ENCODE measurements at places on chromosomes 4 and X.

DNA sequence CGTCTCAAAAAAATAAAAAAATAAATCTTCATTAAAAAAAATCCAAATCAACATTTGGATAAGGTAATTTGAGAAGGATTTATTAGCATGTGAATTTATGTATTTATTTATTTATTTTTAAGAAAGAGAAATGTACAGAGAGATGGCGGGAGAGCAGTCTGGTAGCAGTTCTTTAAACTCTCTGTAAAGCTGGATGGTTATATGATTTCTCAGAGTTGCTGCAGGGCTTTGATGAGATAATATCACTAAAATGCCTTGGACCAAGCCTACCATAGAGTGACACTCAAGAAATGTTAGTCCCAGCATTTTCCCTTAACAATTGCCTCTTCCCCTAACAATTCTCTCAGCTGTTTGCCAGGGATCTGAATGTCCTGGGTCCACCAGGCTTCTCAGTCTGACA lies 103.4 kb upstream of the LNX1 start:
- DNase-seq = no peak

GRCh38 chrX:39969819-39970504 lies 127.8 kb downstream of the BCOR start:
- DNase-seq = no peak

GRCh38 chr4:2402048-2402842 lies 16.2 kb downstream of the ZFYVE28 start:
- DNase-seq = no peak

DNA sequence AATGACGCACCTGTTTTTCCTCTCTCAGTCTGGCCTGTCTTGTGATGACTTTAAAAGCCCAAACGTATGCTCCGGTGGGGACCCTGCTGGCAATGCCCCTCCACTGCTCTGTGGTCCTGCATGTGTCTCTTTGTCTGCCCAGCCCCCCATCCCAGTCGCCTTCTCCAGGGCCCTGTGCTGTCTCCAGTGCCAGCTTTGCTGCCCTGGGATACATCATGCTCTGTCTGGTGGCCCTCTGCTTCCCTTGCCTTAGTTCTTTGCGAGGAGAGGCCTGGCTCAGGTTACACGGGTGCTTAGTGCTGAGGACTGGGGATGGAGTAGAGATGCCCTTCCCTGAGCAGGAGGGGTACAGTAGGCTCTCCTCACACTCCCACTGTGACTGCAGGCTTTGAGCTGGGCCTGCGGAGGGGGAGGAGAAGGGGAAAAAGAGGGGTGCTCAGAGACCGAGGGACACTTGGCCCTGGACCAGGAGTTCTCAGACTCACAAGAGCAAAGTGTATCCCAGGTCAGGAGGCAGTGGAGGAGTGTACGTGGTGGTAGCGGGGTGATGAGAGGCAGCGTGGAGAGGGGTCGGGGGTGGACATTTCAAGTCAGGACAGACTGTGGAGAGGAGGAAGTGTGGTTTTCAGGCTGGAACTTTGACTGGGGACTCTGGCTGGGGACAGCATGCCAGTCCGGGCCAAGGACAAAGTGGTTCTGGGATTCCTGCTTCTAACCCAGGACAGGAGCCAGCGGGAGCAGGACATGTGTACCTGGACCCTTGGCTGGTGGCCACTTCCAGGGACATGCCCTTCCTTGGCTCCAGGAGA lies 2.8 kb downstream of the APLN start:
- DNase-seq = no peak

DNA sequence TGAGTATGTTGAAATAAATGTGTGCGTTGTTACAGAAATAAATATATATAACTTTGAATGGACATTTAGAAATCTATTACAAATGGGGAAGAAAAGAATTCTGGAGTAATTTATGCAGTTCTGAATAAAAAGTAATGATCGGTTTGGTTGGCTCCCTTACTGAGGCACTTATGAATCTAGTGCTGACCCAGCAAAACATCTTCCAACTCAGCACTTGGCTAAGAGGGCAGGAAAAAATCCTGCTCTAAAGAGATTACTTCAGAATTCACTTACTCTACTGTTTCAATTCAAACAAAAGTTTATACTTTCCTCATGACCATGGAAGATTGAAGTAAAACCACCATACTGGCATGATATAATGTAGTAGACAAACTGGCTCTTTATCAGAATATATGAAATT lies 123.9 kb upstream of the RXFP1 start:
- DNase-seq = no peak

DNA sequence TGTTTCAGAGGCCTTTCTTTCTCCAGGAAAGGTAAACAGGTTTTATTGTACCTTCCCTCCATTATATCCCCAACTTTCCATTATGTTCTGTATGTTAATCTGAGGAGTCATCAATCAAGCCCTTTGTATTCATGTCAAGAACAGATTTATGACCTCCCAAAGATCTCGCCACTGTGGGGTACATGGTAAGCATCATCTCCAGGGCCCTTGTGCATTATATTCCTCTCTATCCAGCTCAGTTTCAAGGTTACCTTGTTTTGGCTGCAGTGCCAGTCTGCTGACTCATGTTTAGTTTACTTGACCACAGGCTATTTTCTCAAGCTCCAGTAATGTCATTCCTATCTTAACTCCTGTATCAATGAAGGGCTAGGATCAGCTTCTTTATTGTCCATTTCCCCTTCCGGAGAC lies 125.1 kb upstream of the FRMPD4 start:
- DNase-seq = no peak

DNA sequence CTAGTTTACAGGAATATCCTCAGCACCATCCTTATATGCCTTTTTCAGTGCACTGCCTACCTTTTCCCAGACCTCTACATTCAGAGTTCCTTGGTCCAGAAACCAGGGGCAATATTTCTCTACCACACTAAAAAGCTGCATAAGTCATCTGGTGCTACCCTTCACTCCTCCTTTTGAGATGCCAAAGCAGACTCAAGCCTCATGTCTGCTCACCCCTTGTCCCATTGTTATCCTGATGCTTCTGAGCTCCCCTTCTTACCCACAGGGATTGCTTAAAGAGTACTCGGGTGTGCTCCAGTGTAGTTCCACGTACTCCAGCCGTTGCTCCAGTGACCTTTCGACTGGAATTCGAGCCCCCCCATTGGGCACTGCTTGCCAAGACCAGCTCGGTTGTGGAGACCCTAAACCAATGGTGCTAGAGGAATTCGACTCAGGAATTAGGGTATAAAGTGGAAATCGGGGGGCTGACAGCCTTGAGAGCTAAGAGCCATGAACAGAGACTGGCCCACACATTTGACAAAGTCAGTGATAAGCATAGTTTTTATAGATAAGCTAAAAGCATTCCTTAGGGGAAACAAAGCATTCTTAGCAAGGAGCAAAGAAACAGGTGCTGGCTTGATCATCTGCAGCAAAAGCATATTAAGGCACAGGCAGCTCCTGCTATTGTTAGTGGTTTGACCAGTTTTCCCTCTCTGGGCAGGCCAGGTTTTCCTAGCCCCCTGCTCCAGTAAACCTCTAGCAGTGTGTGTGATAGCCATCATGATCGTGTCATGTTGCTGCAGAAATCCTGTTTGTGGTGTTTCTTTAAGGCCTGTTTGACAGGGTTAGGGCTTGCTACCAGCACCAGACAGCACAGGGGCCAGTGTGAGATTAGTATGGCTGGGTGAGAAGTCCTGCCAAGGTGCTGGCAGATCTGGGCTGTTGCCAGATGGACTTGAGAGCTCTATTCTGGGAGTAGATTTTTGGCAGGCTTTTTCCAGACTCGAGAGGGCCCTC lies 57.5 kb upstream of the WDR1 start:
- DNase-seq = no peak

Data from fibroblast of the conjunctiva (primary cell).